ENCODE measurements at places on chromosomes 12 and 14. TPM values are rescaled to one million over a fixed set of nuclear protein-coding genes. Genes with fewer than 3 reads are reported as not detected.
A peak's percentile ranks its signal among the peaks of the same experiment; 100 is the strongest.

ZNF140 gene
- 18.2 TPM for total RNA-seq

CCNT1 gene
- total RNA-seq = 60.4 TPM

GCH1 gene
- 47.3 TPM for total RNA-seq

COX14 gene
- total RNA-seq = 54.2 TPM

SIX1 gene
- not detected for total RNA-seq

SLC7A7 gene
- total RNA-seq = 2.5 TPM

DNA sequence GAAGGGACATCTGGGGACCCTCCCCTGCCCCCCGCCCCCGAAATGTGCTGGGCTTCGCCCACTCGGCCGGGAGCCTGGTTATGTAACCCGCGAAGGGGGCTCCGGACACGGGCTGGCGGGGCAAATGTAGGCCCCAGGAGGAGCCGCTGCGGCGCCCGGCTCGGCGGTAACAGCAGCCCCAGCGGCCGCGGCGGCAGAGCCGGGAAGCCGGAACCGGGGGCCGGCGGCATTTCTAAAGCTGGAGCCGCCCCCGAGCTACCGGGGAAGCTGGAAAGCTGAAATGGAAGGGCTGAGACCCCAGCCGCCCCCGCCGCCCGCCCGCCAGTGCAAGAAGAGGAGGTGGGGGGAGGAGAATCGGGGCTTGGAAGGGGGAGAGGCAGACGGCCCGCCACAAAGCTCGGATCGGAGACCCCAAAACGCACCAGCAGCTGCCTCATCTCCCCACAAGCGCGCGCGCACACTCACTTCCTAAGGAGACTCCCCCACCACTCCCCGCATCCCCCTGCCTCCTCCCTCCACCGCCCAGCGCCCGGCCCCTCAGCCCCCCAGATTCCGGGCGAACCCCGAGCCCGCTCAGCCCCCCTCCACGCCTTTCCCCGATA lies 1.5 kb downstream of the KDM2B start:
- H3K27me3 ChIP-seq = no peaks in the 10 kb centered on the region
- peak overlapping the region; percentile 98 for H3K27ac ChIP-seq
- H3K4me1 ChIP-seq = peaks cover 31% of the 10 kb centered on the region
- H3K4me3 ChIP-seq = peak overlapping the region; percentile 93

GRCh38 chr12:88957358-88957757 lies 377.1 kb upstream of the KITLG start:
- H3K4me1 ChIP-seq = no peaks in the 10 kb centered on the region
- no peak for DNase-seq
- peaks cover 4% of the 10 kb centered on the region for H3K27me3 ChIP-seq
- no peak overlapping the region for H3K27ac ChIP-seq
- H3K36me3 ChIP-seq = no peaks in the 10 kb centered on the region

- peak overlapping the region; percentile 26 for H3K27ac ChIP-seq
- peaks cover 17% of the 10 kb centered on the region for H3K4me1 ChIP-seq
- H3K36me3 ChIP-seq = peaks cover 65% of the 10 kb centered on the region
- DNase-seq = no peak
- no peak overlapping the region for H3K4me3 ChIP-seq
Measured at GRCh38 chr14:71355324-71356201, 448.3 kb downstream of the PCNX1 start.

DNA sequence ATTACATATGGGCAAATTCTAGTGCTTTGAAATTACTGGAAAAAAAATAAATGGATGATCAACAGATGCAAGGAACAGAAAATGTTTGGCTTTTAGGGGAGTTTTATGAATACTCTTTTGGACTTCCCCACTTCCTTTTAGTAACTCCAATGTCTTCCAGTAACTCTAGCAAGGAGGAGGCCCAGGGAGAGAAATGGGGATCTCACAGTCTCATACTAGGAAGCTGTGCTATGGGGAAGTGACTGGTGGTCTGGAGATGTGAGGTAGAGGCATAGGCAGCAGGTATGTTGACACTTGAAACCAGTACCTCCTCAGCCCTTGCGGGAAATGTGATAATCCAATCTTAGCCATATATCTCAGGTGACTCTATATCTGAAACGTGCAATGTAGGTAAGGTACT lies 68.1 kb downstream of the CRADD start:
- no peak overlapping the region for H3K27ac ChIP-seq
- no peak for DNase-seq
- peaks cover 31% of the 10 kb centered on the region for H3K4me1 ChIP-seq
- H3K36me3 ChIP-seq = peaks cover 4% of the 10 kb centered on the region

GRCh38 chr12:64419696-64420095 lies 15.5 kb downstream of the XPOT start:
- H3K27me3 ChIP-seq = no peaks in the 10 kb centered on the region
- DNase-seq = no peak
- H3K4me1 ChIP-seq = peaks cover 1% of the 10 kb centered on the region
- peaks cover 24% of the 10 kb centered on the region for H3K36me3 ChIP-seq

GRCh38 chr12:43571885-43572284 lies 19.9 kb upstream of the ADAMTS20 start:
- no peak for DNase-seq
- H3K27ac ChIP-seq = no peak overlapping the region
- peaks cover 2% of the 10 kb centered on the region for H3K27me3 ChIP-seq

GRCh38 chr12:93315385-93315906 lies 62.3 kb upstream of the NUDT4 start:
- no peak overlapping the region for H3K27ac ChIP-seq
- no peak for DNase-seq
- H3K4me1 ChIP-seq = peaks cover 4% of the 10 kb centered on the region
- H3K4me3 ChIP-seq = no peak overlapping the region
- no peaks in the 10 kb centered on the region for H3K36me3 ChIP-seq

GRCh38 chr12:65830305-65830704 lies 6.0 kb downstream of the HMGA2 start:
- H3K4me3 ChIP-seq = no peak overlapping the region
- H3K36me3 ChIP-seq = no peaks in the 10 kb centered on the region
- no peak overlapping the region for H3K27ac ChIP-seq

GRCh38 chr14:85853996-85854526 lies 324.1 kb downstream of the FLRT2 start:
- H3K4me1 ChIP-seq = peaks cover 4% of the 10 kb centered on the region
- H3K27ac ChIP-seq = no peak overlapping the region
- H3K36me3 ChIP-seq = no peaks in the 10 kb centered on the region
- DNase-seq = no peak
- H3K27me3 ChIP-seq = peaks cover 2% of the 10 kb centered on the region

GRCh38 chr14:66511849-66512248 lies 3.9 kb downstream of the GPHN start:
- DNase-seq = no peak
- H3K36me3 ChIP-seq = peaks cover 2% of the 10 kb centered on the region
- H3K4me1 ChIP-seq = peaks cover 19% of the 10 kb centered on the region
- no peak overlapping the region for H3K4me3 ChIP-seq

GRCh38 chr12:116257826-116258225 lies 19.7 kb downstream of the MED13L start:
- DNase-seq = no peak
- no peak overlapping the region for H3K27ac ChIP-seq
- peaks cover 8% of the 10 kb centered on the region for H3K36me3 ChIP-seq
- no peak overlapping the region for H3K4me3 ChIP-seq
- no peaks in the 10 kb centered on the region for H3K27me3 ChIP-seq

DNA sequence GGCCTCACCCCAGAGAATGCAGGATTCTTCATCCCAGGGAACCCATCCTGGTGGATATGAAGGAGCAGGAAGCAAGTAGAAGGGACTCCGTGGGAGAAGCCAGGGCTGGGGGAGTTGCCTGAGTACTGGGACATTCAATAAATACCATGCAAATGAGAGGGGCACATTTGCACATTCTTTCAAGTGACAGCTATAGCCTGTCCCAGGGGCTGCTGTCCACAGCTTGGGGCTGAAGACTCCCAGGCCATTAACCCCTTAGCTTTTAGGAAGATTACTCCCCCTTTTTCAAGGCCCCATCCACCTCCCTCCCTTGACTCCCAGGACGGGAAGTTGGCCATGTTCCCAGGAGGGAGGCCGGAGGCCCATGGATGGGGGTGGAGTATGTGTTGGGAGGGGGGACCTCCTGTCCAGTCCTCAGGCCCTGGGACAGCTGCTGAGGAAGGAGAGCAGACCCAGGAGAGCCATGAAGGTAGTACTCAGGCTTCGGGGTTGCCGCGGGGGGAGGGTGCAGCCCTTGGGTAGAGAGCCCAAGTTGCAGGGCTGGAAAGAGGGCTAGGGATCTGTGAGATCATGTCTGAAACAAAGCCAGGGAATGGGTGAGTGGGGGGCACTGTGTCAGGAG lies 974 bp upstream of the TNS2 start:
- no peak for DNase-seq
- H3K27ac ChIP-seq = no peak overlapping the region
- no peak overlapping the region for H3K4me3 ChIP-seq
- H3K4me1 ChIP-seq = peaks cover 23% of the 10 kb centered on the region
- peaks cover 2% of the 10 kb centered on the region for H3K27me3 ChIP-seq
